Frontal cortex (tissue), 4 donors: ENCODE measurements at places on chromosomes 13 and 19.
A peak's percentile ranks its signal among the peaks of the same experiment; 100 is the strongest.

- no peak for DNase-seq
Observed at GRCh38 chr19:14377883-14378328, 3.3 kb upstream of the ADGRE5 start.

DNA sequence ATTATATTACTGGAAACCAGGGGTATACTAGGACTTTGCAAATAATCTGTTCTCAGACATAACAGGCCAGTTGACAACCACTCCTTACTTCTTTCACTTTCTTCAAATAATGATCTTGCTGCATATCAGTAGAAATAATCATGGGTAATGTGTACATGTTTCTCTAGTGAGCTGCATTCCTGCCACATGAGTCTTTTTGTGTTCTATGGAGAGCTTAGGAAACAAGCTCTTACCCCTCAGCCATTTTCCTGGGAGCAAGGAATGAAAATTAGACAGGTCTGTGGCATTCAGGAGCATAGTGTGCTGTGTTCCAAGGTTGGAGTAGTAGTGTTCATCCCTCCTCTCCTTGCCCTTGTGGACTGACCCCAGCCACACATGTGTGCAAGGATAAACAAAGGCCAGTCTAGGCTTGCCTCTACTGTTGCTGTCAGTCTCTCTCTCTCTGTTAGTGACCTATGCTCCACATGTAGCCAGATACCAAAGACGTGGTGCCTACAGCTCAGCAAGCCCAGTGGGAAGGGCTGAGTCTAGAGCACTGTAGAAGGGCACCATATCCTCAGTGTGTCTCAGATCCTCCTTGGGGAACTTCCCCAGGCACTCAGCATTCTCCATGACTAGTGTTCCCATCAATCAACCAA lies 11.5 kb upstream of the OXGR1 start:
- DNase-seq = no peak

GRCh38 chr13:100179276-100179675 lies 90.4 kb downstream of the PCCA start:
- DNase-seq = no peak

DNA sequence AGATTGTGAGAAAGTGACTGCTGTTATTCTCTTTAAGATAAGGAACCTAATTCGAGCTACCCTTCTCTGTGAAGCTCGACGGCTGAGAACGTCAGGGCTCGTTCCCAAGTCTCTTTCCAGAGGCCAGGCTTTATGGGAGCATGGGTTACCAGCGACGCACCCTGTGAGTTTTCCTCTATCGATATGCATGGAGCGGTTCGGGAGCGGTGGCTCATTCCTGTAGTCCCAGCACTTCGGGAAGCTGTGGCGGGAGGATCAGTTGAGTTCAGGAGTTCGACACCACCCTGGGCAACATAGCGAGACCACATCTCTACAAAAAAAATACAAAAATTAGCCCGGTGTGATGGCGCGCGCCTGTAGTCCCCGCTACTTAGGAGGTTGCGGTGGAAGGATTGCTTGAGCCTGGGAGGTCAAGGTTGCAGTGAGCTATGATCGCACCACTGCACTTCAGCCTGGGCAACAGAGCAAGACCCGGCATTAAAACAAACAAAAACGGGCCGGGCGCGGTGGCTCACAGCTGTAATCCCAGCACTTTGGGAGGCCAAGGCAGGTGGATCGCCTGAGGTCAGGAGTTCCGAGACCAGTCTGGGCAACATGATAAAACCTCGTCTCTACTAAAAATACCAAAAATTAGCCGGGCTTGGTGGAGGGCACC lies 681 bp upstream of the ZNF606 start:
- no peak for DNase-seq

DNA sequence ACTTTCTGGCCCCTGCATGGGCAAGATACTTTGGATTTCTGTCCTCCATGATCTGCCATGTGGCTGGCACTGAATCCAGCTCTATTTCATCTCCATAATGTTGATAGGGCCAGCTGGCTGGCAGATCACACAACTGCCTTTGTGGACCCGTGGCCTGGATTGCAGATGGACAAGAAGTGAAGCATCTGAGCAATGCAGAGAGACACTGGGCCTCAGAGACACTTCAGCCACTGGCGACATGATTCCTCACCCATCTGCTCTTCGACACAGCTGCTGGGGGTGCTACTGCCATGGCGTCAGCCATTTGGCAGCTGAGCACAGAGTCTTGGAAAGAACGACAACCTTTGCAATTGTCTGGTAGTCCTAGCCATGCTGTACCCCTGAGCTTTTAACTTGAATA lies 79.5 kb upstream of the MYO16 start:
- DNase-seq = no peak

DNA sequence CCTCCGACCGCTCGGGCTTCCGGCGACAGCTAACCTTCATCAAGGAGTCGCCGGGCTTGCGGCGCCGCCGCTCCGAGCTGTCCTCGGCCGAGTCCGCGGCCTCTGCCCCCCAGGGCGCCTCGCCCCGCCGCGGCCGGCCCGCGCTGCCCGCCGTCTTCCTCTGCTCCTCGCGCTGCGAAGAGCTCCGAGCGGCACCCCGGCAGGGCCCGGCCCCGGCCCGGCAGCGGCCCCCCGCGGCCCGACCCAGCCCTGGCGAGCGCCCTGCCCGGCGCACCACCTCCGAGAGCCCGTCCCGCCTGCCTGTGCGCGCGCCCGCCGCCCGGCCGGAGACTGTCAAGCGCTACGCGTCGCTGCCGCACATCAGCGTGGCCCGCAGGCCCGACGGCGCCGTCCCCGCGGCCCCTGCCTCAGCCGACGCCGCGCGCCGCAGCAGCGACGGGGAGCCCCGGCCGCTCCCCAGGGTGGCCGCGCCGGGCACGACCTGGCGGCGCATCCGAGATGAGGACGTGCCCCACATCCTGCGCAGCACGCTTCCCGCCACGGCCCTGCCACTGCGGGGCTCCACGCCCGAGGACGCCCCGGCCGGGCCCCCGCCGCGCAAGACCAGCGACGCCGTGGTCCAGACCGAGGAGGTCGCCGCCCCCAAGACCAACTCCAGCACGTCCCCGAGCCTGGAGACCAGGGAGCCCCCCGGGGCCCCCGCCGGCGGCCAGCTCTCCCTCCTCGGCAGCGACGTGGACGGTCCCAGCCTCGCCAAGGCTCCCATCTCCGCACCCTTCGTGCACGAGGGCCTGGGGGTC lies 9.6 kb downstream of the C19orf25 start:
- DNase-seq = no peak

GRCh38 chr13:32121316-32121715 lies 89.7 kb downstream of the FRY start:
- no peak for DNase-seq

GRCh38 chr19:6518145-6518911 lies 12.5 kb upstream of the TNFSF9 start:
- no peak for DNase-seq

DNA sequence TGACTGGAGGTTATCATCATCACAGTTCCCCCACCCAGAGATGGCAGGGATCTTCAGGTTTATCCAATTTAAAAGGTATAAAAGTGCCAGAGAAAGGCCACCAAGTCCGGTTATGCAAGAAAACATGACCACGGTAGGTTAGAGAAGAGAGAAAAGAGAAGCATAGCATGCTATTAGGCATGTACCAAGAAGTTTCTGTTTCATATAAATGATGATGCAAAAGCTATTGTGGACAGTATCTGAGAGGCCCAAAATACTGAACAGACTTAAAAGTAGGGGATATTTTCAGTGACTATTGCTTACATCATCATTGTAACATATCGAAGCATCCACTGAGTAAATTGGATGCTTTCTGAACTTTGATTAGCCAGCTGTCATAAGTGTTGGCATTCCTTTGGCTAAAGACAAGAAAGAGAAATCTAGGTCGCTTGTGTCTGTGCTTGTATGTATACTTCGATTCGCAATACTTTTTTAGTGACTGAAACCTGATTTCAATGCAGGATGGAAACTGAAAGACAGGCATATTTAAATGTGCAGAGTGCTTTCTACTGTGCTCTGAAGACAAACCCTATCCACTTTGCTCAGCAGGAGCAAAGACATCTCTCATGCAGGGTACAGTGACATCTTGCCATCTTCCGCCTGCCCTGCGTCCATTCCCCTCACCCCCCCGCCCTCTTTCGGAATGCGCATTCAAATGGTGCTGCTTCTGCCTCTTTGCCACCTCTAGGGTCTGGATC lies 180.3 kb downstream of the SHISA2 start:
- no peak for DNase-seq

DNA sequence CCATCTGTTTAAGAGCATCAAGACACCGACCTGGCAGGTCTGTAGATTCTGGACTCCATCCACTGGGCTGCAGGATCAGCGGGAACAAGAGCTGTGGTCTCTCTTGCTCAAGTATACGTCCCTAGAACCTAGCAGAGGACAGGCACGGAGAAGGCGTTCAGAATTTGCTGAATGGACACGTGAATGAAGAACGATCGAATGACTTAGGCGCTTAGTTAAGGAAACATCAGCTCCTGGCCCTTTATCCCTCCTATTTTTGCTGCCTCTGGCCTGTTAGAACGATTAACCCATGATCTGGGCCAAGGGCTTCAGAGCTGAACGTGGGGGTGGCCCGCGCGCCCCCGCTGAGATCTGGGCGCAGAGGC lies 953 bp downstream of the DZIP1 start:
- no peak for DNase-seq

DNA sequence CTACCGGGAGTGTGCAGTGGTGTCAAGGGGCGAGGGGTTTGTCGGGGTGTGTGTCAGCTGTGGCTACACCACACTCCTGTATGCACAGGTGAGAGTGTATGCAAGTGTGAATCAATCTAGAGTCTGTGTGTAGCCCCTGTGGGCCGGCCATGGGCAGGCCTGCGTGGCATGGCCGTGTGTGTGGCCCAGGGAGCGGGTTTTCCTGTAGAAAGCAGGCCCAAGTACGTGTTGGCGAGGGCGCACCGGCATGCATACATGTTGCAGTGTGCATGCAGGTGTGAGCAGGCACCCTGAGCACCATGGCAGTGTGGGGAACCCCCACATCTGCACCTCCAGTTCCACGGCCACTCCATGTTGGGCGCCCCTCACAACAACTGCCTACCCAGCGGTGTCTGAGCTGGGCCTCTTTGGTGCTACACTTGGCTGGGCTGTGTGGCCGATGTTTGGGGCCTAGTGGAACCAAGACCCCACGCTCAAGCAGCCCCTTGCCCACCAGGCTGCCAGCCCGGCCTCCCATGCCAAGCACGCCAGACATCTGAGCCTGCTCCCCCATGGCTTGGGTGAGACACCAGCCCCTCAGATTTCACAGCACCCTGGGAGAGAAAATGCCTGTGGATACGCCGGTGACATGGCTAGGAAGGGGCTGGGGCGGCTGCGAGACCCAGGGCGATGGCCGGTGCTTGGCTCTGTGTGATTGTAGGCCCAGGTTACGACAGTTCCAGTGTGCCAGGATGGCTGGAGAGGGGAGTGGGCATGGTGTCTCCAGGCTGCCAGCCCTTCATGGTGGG lies 2.1 kb downstream of the NFIX start:
- no peak for DNase-seq

DNA sequence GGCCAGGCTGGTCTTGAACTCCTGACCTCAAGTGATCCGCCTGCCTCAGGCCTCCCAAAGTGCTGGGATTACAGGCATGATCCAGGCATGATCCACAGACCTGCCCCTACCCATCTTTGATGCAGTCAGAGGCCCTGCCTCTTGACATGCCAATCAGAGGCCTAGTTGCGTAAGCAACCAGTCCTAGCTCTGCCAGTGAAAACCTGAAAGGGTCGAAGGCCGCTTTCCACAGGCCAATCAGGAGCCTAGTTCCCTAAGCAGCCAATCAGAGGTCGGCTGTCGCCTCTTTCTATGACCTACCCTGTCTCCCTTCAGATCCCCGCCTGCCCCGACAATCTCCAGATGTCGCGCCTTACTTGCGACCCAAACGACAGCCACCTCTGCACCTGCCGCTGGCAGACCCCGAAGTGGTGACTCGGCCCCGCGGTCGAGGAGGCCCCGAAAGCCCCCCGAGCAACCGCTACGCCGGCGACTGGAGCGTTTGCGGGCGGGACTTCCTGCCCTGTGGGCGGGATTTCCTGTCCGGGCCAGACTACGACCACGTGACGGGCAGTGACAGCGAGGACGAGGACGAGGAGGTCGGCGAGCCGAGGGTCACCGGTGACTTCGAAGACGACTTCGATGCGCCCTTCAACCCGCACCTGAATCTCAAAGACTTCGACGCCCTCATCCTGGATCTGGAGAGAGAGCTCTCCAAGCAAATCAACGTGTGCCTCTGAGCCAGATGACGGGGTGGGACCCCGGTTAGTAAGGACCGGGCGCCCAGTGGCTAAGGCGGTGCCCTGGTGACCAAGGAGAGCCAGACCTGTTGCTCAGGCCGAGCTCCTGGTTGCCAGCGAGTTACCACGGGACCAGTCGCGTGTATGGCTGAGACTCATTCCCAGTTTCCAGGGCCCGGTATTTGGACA lies 6.3 kb downstream of the SYDE1 start:
- no peak for DNase-seq

- no peak for DNase-seq
Observed at GRCh38 chr19:35519291-35519690, 5.8 kb upstream of the DMKN start.

- DNase-seq = no peak
Observed at GRCh38 chr19:5293612-5294378, 46.8 kb downstream of the PTPRS start.

DNA sequence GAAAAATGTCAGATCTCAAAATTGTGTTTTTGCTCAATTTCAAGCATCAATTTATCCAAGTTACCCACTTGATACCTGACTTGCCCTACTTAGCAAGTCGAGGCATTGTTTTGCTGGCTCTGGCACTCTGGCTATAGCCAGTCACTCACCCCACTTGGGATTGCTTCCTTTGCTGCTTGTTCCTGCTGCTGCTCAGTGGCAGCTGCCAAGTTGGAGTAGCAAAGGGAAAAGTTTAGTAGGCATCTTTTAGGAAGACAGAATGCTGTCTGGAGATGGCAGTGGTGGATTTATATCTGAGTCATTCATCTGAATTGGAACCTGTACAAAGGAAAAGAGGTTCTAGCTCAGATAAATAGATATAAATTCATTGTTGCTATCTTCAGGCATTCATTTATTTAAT lies 41.2 kb downstream of the PCCA start:
- DNase-seq = no peak

GRCh38 chr13:48436661-48437288 lies 23.9 kb upstream of the LPAR6 start:
- no peak for DNase-seq

- DNase-seq = no peak
Observed at GRCh38 chr13:23129331-23129730, 51.4 kb upstream of the SGCG start.

GRCh38 chr19:49458567-49458903 lies 5.5 kb downstream of the ALDH16A1 start:
- no peak for DNase-seq

DNA sequence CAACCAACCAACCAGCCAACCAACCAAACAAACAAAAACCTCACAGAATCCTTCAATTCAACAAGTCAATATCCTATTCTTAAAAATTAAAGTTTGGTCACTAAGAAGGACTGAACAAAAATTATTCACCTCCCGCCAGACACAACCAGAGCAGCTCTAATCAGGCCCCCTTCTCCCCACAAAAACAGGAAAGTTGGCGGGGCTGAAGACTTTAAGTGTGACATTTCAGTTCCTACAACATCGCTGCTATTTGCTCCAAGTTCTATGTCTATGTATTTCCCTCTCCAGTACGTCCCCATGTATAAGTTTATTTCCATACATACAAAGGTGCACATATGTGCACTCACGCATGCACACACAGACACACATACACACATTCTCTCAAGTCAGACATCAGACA lies 32.8 kb upstream of the STK24 start:
- no peak for DNase-seq

GRCh38 chr19:53977991-53978731 lies 13.3 kb upstream of the CACNG6 start:
- peak; percentile 70 for DNase-seq
